ENCODE measurements at places on chromosomes 7 and 10.

DNA sequence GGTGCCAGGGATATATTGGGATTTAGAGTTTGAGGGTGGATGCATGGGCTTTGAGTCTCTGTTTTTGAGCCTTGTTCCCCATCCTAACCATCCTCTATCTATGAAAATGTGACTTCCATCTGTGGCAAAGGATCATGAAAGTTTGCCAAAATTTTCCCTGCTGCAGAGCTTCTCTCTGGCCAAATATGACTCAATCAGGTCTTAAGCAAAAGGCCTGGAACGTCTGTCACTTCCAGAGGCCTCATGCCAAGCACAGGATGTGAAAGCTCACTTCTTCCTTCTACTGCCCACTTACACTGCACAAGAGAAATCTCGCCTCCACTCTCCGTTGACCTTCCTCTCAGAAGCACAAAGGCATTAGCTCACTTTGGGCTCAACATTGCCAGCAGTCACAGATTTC is 696.9 kb upstream of the NRP1 start:
- no peaks in the 10 kb centered on the region for H3K27me3 ChIP-seq
- H3K27ac ChIP-seq, result no peak overlapping the region
- H3K36me3 ChIP-seq, result no peaks in the 10 kb centered on the region
- no peak for DNase-seq
- H3K4me1 ChIP-seq, result peaks cover 11% of the 10 kb centered on the region

- DNase-seq, result peak; percentile 79
- peaks cover 6% of the 10 kb centered on the region for H3K4me1 ChIP-seq
- H3K27me3 ChIP-seq, result peaks cover 4% of the 10 kb centered on the region
- H3K4me3 ChIP-seq, result no peak overlapping the region
- no peak overlapping the region for H3K27ac ChIP-seq
Measured at GRCh38 chr7:73978661-73979563, 49.1 kb upstream of the ELN start.

DNA sequence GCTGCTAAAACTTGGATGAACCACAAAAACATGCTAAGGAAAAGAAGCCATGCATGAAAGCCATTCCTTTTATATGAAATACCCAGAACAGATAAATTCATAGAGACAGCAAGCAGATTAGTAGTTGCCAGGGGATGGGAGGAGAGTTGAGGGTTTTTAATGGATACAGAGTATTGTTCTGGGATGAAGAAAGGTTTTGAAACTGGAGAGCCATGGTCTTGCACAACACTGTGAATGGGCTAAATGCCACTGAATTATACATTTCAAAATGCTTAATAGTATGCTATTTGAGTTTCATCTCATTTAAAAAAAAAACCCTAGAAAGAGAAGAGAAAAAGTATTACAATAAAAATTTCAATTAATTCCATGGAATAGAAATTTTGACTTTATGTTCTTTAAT is 154.3 kb downstream of the GNAT3 start:
- H3K36me3 ChIP-seq, result no peaks in the 10 kb centered on the region
- H3K4me3 ChIP-seq, result no peak overlapping the region
- no peaks in the 10 kb centered on the region for H3K4me1 ChIP-seq
- H3K27me3 ChIP-seq, result no peaks in the 10 kb centered on the region
- no peak for DNase-seq

GRCh38 chr7:2317556-2318293 is 3.5 kb upstream of the SNX8 start:
- no peaks in the 10 kb centered on the region for H3K27me3 ChIP-seq
- no peak overlapping the region for H3K27ac ChIP-seq
- H3K4me3 ChIP-seq, result no peak overlapping the region

GRCh38 chr10:109616359-109616980 is 306.8 kb downstream of the XPNPEP1 start:
- peaks cover 10% of the 10 kb centered on the region for H3K4me1 ChIP-seq
- no peak for DNase-seq
- H3K27me3 ChIP-seq, result no peaks in the 10 kb centered on the region
- H3K36me3 ChIP-seq, result no peaks in the 10 kb centered on the region
- no peak overlapping the region for H3K27ac ChIP-seq

DNA sequence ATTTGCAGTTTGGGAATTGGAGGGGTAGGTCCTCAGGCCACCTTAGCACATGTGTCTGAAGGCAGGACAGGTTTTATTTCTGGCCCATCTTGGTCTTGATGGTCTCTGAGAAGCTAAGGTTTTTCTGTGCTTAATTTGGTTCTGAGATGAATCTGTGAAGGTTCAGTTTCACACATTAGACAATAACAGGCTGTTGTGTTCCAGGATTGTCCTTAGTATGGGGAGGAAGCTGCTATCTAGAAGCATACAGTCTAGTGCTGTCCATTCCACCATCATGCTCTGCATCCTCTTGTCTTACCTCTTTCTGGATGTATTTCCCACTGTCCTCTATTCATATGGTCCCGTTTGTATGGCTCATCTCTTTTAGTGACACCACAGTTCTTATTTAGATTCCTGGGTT is 7.1 kb downstream of the UBE2D1 start:
- H3K4me1 ChIP-seq, result peaks cover 8% of the 10 kb centered on the region
- no peak overlapping the region for H3K27ac ChIP-seq
- no peaks in the 10 kb centered on the region for H3K36me3 ChIP-seq

DNA sequence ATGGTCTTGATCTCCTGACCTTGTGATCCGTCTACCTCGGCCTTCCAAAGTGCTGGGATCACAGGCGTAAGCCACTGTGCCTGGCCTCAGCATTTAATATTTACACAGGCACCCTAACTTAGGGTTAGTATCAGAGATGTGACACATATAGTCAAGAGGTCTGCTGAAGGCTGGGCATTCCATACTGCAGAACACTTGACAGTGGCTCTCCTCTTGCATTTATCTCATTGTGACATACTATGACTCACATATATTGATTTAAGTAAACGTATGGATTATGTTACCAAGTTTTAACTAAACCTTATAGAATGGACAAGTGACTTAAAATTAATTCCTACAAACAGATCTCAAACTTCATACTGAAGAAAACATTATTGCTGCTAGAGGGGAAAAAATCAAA is 36.6 kb downstream of the BRAF start:
- no peaks in the 10 kb centered on the region for H3K27me3 ChIP-seq
- H3K4me3 ChIP-seq, result no peak overlapping the region
- H3K36me3 ChIP-seq, result no peaks in the 10 kb centered on the region
- H3K27ac ChIP-seq, result no peak overlapping the region
- no peak for DNase-seq

DNA sequence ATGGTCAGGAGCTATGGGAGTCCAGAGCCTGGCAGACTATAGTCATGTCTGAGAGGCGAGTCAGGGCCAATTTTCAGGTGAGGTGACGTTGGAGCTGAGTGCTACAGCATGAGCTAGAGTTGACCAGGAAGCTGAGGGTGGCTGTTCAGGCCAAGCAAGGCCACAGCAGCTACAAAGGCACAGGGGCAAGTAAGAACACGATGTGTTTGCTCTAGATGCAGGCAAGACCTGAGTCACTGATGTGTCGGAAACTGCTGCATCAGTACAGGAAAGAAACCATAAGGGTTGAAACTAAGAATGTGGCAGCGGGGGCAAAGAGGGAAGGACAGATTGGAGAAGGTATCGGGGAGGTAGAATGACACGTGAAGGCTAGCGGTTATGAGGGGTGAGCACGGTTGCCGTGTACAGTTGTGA is 11.8 kb upstream of the RRP12 start:
- peaks cover 5% of the 10 kb centered on the region for H3K4me1 ChIP-seq
- no peak overlapping the region for H3K27ac ChIP-seq
- H3K4me3 ChIP-seq, result no peak overlapping the region
- no peaks in the 10 kb centered on the region for H3K36me3 ChIP-seq
- no peak for DNase-seq
- no peaks in the 10 kb centered on the region for H3K27me3 ChIP-seq

GRCh38 chr7:31160941-31161340 is 108.8 kb downstream of the ADCYAP1R1 start:
- no peak for DNase-seq
- no peak overlapping the region for H3K4me3 ChIP-seq
- H3K4me1 ChIP-seq, result no peaks in the 10 kb centered on the region
- no peaks in the 10 kb centered on the region for H3K36me3 ChIP-seq
- H3K27ac ChIP-seq, result no peak overlapping the region

All from chondrocyte (in vitro differentiated cells).